Omental fat pad (tissue), 4 donors: ENCODE measurements at places on chromosomes 13 and 19.

- DNase-seq: no peak
Measured at GRCh38 chr19:5934774-5935472, 20.9 kb downstream of the CAPS start.

GRCh38 chr13:58051807-58052375, 420.3 kb downstream of the PCDH17 start:
- DNase-seq: no peak

GRCh38 chr19:6239401-6239844, 40.4 kb downstream of the MLLT1 start:
- no peak for DNase-seq

GRCh38 chr13:95209109-95209508, 92.1 kb downstream of the ABCC4 start:
- DNase-seq: no peak

GRCh38 chr19:48196321-48196763, 25.9 kb downstream of the ZSWIM9 start:
- no peak for DNase-seq

GRCh38 chr19:41541990-41542584, 33.9 kb upstream of the CEACAM21 start:
- DNase-seq: peak; percentile 59

DNA sequence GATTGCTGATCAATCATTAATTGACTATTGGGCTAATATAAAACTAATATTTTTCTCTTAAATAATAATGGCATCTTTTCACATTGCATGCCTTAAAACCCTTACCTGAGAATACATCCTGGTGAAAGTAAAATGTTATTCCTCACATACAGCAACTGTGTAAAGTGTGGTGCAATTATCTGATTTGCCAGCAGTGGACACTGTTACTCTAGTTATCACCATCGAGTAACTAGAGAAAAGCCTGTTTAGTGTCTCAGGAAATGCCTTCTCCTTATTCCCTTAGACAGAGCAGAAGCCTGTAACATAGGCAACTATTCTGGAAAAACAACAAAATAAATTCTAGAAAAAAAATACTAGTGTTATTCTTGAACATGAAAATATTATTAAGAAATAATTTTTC, 459.8 kb downstream of the FGF14 start:
- DNase-seq: no peak

DNA sequence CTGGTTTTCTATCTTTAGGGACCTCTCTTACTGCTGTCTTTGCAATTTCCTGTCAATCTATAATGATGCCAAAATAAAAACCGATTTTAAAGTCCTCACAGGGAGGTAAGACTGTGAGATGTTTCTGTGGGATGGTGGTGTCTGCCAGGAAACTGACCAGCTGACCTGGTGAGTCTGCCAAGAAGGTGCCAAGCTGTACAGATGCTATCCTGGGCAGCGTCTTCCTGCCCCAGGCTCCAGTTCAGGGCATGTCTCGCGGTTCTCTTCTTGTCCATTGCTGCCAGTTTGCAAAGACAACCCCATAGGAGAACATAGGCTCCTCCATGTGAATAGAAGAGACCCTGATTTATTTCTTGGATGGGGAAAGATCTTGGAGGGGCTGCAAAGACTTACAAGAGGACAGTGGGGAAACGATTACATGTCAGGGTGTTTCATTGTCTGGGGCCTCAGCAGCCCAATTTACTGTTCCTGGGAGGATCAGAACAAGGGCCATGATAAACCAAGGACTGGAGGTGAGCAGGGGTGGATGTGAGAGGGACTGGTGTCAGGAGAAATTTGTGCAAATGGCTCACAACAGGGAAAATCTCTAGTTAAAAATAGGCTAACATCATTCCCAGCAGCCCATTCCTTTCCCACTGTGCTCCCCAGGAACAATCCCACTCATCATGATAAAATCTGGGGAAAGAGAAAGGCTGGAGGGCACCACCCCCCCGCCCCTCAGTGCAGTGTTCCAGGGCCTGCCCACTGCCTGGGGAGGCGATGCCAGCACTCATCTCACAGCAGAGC, 42.7 kb upstream of the VSTM2B start:
- DNase-seq: no peak

DNA sequence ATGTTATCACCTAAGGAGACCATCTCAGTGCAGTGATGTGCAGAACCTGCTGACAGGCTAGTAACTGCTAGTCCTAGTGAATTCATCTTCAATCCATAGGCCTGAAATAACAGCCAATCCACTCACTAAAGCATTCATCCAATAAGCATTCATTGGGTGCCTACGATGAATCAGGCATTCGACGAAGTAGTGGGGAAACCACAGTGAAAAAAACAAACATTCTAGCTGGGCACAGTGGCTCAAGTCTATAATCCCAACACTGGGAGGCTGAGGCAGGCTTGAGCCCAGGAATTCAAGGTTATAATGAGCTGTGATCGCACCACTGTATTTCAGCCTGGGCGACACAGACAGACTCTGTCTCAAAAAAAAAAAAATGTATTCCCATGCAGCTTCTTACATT, 135.6 kb downstream of the RNF17 start:
- no peak for DNase-seq

DNA sequence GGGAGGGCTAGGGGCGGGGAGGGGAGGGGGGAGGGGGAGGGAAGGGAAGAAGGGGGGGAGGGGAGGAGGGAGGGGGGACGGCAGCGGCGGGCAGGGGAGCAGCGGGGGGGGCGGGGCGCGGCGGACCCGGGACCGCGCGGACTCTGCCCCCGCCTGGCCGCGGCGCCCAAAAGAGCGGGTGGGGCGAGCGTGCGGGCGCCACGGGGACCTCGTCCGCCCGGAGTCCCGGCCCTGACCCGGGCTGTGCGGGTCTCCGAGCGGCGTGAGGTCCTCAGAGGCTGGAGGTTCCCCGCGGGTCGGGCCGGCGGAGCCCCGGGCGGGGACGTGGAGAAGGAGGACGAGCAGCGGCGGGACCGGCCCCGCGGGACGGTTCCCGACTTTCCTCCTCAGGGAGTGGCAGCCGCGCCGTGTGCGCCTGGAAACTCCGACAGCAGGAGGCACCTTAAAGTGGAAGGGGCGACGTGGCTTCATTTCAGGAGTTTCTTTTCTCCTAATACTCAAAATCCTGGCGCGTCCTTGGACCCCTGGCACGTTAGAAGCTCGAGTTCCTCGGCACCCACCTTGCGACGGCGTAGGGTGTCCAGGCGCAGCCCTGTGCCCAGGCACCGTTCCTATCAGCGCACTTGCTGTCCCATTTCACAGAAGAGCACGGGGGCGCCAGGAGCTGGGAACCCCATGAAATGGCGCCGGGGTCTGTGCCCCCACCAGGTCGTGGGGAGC, 518 bp upstream of the PLPP2 start:
- no peak for DNase-seq

- no peak for DNase-seq
Measured at GRCh38 chr13:30864433-30865122, 41.5 kb upstream of the MEDAG start.

- no peak for DNase-seq
Measured at GRCh38 chr13:22828081-22828480, 352.7 kb upstream of the SGCG start.

- DNase-seq: no peak
Measured at GRCh38 chr13:47991859-47992258, 9.2 kb downstream of the SUCLA2 start.

DNA sequence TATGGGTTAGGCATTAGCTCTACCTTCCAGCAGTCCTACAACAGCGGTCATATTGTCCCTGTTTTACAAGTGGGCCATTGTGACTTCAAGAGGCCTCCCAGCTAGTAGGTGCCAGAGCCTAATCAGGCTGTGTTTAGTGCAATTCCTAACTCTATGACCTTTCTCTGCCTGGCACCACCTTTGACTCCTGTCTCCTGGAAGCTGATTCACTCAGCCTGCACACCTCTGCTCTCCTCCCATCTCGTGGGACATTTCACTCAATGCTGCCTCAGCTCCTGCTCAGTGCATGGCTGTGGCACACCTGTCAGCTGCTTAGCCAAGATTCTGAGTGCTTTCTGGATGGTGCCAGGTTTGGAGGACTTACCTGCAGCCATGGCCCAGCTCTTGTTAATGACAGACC, 9.5 kb upstream of the GJB6 start:
- no peak for DNase-seq

- peak; percentile 47 for DNase-seq
Measured at GRCh38 chr13:51793570-51794271, 10.2 kb downstream of the DHRS12 start.

GRCh38 chr19:39546599-39546998, 6.6 kb upstream of the EID2 start:
- DNase-seq: no peak

DNA sequence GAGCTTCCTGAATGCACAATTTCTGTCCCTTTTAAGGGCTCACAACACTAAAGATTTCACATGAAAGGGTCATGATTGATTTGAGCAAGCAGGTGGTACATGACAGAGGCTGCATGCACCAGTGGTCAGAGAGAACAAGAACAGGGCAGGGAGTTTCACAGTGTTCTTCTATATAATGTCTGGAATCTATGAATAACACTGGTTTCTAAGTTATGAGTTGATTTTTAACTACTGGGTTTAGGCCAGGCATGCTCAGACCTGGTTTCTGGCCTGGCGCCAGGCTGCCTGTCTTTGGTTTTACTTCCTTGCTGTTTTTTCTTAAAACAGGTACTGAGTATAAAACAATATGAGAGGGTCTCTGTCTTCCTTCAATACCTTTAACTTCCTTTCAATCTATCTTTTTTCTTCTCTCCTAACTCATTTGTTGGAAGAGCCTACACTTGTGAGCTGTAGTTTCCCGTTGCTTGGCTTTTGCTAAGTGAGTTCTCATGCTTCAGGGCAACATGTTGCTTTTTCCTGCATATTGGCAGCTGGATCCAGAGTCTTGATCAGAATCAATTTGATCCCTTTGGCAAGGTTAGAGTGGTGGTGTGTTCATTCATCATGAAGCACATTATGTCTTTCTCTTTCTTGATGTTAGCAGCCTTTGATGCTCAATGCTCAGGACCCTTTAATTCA, 38.5 kb upstream of the FGF14 start:
- DNase-seq: no peak

DNA sequence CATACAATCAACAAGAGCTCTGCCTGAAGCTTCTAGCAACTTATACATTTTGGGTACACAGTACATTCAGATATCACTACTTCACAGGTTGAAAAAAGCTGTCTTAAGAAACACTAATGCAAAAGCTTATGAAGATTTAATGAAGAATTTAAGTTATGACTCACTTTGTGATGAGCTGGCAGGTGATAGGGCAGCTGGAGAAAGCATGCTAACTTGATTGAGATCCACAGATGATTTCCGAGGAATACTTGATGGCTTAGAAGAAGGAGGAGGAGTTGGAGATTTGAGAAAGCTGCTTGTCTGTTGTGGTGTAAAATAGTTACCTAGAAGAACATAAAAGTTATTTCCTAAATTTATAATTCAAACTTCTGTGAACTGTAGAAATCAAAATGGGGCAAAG, 23.3 kb downstream of the EXOSC8 start:
- no peak for DNase-seq

- peak; percentile 67 for DNase-seq
Measured at GRCh38 chr19:56403764-56404704, at the start of gene ZNF583. Gene ZNF583, plus strand, starts transcription at chr19:56404332. Its CDS starts 2,783 bp downstream, at chr19:56407115.

DNA sequence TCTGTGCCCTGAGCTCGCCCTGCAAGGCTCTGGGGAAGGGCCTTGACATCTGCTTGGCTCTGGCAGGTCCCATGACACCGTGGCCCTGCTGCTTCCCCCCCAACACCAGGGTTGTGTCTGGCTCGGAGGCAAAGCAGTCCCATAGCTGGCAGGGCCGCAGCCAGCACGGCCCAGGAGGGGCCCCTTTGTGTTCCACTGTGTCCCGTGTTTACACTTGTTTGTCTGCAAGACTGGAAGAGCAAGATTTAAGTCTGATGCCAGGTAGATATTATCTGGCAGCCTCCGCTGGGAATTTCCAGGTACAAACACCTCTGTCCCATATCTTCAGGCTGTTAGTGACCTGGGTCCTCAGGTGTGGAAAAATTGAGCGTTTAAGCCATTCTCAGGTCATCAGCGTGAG, 44.3 kb downstream of the MCF2L start:
- no peak for DNase-seq

GRCh38 chr13:66984241-66984640, 245.9 kb downstream of the PCDH9 start:
- DNase-seq: no peak
